Skeletal muscle tissue (tissue), 5 donors: ENCODE measurements at places on chromosomes 2 and 18. TPM values are rescaled to one million over a fixed set of nuclear protein-coding genes. Genes with fewer than 3 reads are reported as not detected.

SLC66A2 gene
- total RNA-seq: 20.4 TPM

TTN gene
- 2,245 TPM for total RNA-seq

CFAP65 gene
- not detected for total RNA-seq

COL5A2 gene
- total RNA-seq: 404 TPM

OSR1 gene
- total RNA-seq: 10.4 TPM

ANKRD53 gene
- 0.52 TPM for total RNA-seq

UGT1A10 gene
- not detected for total RNA-seq

CD226 gene
- 1.0 TPM for total RNA-seq

DSC2 gene
- total RNA-seq: 4.2 TPM

PKDCC gene
- total RNA-seq: 89.2 TPM

EFHD1 gene
- total RNA-seq: 2.1 TPM

CREG2 gene
- total RNA-seq: 1.6 TPM

OXER1 gene
- under 0.01 TPM for total RNA-seq

CIDEA gene
- 2.1 TPM for total RNA-seq

POTEJ gene
- not detected for total RNA-seq

TLX2 gene
- total RNA-seq: not detected

SCN2A gene
- not detected for total RNA-seq

UGT1A5 gene
- not detected for total RNA-seq

LRRC30 gene
- 9.4 TPM for total RNA-seq
